ENCODE measurements at places on chromosomes 5 and 9. TPM values are rescaled to one million over a fixed set of nuclear protein-coding genes. Genes with fewer than 3 reads are reported as not detected.

CDC20B gene
- total RNA-seq, result not detected

IDNK gene
- 4.4 TPM for total RNA-seq

DAB2IP gene
- 13.2 TPM for total RNA-seq

MCCC2 gene
- total RNA-seq, result 37.7 TPM

FOXD4 gene
- 0.56 TPM for total RNA-seq

SNX18 gene
- 8.3 TPM for total RNA-seq

QRFP gene
- not detected for total RNA-seq

C5orf58 gene
- not detected for total RNA-seq

RLN1 gene
- not detected for total RNA-seq

IL13 gene
- not detected for total RNA-seq

SMIM33 gene
- total RNA-seq, result not detected

FAM153A gene
- total RNA-seq, result not detected

PCDHGB6 gene
- total RNA-seq, result 0.09 TPM

CAMK2A gene
- total RNA-seq, result 0.91 TPM

CA9 gene
- total RNA-seq, result 7.3 TPM

GPR151 gene
- total RNA-seq, result not detected

SLC22A4 gene
- total RNA-seq, result 4.8 TPM

SPATA31D4 gene
- total RNA-seq, result not detected

SOX30 gene
- total RNA-seq, result 0.06 TPM

CYLC2 gene
- not detected for total RNA-seq

EPB41L4B gene
- 11.1 TPM for total RNA-seq

SLC6A7 gene
- not detected for total RNA-seq

PCDHB16 gene
- 0.30 TPM for total RNA-seq

SOHLH1 gene
- not detected for total RNA-seq

GFRA3 gene
- total RNA-seq, result not detected

IFNB1 gene
- 0.23 TPM for total RNA-seq

WNT8A gene
- total RNA-seq, result not detected

CCNJL gene
- total RNA-seq, result 13.7 TPM

F2RL1 gene
- 281 TPM for total RNA-seq

MACROH2A1 gene
- 206 TPM for total RNA-seq

PSD2 gene
- total RNA-seq, result not detected

MYOT gene
- not detected for total RNA-seq

PPP3R2 gene
- not detected for total RNA-seq

PCDHB14 gene
- total RNA-seq, result 0.08 TPM

OLFML2A gene
- total RNA-seq, result 21.6 TPM

CATSPER3 gene
- total RNA-seq, result 0.67 TPM

SV2C gene
- not detected for total RNA-seq

Data from A549 treated with RU486 at 1 μM for 4 hours (cell line).